ENCODE measurements at places on chromosomes 4 and X.

GRCh38 chr4:173713026-173713425 lies 183.0 kb upstream of the HAND2 start:
- no peak for DNase-seq

DNA sequence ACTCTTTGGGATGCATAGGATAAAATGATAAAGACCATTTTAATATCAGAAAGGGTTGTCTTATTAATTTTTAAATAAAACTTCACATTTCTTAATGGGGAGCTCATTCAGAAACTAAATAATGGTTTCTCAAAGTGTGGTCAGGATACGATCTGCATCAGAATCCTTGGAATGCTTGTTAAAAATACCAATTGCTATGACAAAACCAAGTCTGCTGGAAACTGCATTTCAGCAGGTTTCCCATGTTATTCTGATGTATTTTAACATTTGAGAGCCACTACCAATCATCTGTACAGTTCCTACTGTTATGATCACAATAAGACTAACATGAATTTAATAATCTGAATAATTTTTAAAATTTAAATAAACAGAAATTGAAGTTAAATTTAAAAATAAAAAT lies 115.1 kb downstream of the SOWAHB start:
- no peak for DNase-seq

DNA sequence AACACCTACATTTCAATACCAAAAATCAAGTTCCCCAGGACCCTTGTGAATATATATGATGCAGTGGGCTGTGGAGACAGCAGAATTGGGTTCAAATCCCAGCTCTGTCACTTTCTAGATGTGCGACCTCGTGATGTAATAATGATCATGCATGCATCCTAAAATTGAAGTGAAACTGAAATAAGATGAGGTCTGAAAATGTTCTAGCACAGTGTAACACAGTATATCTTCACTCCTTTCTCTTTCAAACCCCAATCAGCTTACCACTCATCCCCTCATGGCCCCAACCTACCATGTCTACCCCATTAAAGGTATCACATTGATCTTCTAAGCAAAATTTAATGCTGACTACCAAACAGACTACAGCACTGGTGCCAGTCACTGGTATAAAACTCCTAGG lies 69.9 kb upstream of the BRS3 start:
- no peak for DNase-seq

GRCh38 chr4:99458911-99459447 lies 23.8 kb upstream of the ADH7 start:
- no peak for DNase-seq

DNA sequence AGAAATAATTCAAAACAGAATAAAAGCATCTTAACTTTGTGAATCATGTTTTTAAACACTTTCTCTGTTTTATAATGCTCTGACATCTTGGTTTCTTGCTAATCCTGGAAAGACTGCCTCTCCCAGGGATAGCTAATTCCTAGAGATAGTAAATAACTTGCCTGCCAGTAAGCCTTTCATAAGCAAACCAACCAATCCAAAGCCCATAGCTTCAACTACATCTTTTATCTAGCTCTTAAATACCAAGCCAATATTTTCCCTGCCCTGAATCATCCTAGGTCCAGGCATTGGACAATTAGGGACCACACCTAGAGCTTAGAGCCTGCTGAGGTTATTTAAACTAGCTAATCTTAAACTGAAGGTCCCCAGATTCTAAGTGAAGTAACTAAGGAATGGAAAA lies 223.7 kb upstream of the DIPK2B start:
- DNase-seq: no peak

DNA sequence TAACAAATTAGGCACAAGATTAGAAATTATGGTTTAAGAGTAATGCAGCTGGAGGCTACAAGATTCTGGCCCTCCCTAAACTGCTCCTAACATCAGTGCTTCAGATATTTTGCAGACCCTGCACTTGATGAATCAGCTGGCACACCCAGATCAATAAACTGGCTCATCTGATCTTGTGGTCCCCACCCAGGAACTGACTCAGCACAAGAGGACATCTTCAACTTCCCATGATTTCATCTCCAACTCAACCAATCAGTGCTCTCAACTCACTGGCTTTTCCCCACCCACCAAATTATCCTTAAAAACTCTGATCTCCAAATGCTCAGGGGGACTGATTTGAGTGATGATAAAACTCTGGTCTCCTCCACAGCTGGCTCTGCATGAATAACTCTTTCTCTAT lies 21.7 kb upstream of the TMEM33 start:
- DNase-seq: no peak
